ENCODE measurements at places on chromosomes 2 and 18.

DNA sequence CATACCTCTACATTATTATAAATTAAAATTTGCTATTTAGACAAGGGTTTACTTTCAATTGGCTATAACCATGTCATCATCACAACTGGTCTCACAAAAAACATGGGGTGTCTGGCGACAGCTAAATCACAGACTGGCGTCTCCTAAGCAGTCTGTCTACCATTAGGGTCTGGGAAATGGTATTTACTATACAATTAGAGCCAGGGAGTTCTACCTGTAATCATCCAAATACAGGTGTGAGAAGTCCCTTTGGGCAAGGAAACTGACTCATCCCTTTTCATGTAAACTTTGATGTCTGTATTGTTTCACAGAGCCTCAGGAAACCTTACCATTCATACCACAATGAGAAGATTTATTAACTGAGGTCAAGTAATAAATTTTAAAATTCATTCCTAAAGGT, 126.7 kb downstream of the OLA1 start:
- DNase-seq = no peak

DNA sequence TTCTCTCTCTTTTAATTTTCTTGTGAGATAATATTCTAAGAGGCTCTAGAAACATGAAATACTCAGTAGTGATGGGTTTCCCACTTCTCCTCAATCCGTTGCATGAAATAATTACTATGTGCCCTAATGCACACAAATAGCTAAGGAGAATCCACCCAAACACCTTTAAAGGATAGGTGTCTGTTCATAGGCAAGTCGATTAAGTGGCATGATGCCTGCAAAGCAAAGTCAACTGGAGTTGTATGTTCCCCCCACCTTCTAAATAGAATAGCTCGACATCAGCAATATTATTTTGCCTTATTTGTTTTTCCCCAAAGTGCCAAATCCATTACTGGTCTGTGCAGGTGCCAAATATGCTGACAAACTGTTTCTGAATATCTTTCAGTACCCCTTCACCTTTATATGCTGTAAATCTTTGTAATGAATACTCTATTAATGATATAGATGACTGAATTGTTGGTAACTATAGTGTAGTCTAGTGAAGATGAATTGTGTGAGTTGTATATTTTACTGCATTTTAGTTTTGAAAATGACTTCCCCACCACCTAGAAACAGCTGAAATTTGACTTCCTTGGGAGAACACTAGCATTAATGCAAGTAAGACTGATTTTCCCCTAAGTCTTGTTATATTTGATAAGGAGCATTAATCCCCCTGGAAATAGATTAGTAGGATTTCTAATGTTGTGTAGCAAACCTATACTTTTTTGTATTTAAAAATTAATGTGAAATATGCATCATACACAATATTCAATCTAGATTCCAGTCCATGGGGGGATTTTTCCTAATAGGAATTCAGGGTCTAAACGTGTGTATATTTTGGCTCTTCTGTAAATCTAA, 9.0 kb downstream of the TBR1 start:
- DNase-seq = no peak

- no peak for DNase-seq
Measured at GRCh38 chr2:209411718-209412117, 12.1 kb upstream of the MAP2 start.

- no peak for DNase-seq
Measured at GRCh38 chr2:143732076-143732475, 602.9 kb downstream of the ARHGAP15 start.

DNA sequence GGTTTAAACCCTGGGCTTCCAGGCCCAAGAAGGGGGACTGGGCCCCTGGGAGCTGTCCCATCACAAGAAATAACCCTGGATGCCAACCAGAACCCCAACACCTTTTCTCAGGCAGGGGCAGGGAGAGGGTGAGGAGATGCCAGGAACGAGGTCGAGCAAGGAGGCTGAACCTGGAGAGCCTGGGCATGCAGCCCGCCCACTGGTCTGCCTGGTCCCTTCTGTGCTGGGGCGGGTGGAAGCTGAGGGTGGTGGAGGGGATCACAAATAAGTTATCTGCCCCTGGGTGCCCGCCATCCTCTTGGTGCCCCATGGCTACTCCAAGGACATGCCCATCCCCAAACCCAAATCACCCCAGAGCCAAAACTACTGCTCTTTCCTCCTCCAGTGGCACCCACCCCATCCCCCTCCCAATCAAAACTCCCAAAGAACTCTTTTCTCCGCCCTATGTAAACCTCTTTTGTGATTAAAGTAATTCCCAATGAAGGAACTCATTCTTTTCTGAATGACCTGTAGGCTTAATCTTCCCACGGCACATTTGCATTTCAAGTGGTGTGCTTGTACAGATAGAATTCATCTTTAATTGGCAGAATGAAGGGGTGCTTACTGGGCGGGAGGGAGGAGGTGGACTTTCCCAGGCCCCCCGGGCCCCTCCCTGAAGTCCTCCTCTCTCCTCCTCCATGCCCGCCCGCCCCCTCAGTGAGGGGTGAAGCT, 47.9 kb downstream of the EFR3B start:
- no peak for DNase-seq

DNA sequence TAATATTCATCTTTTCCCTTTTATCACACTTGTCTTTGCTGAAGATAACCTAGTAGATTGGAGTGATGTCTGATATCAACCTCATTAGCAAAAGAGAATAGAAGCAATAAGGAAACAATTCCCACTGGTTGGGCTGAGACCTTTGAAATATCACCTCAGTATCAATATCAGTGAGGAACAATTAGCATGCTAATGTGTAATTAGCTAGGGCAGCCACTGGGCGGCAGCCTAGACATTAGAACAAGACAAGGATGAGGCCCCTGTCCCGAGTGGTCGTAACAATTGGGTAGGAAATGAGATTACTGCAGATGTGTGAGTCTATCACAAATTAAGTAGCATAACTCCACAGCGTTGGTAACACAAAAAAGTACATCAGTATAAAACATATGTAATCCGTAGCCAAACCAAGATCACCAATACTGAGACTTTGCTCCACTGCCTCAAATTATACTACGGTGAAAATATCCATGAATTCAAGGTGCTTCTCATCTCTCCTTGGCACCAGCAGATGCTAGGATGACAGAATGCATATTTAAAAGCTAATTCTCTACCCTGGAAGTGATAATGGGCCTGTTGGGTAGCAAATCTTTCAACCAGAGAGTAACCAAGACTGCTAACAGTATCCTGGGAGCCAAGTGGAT, 99.1 kb downstream of the ALPK2 start:
- peak; percentile 74 for DNase-seq

DNA sequence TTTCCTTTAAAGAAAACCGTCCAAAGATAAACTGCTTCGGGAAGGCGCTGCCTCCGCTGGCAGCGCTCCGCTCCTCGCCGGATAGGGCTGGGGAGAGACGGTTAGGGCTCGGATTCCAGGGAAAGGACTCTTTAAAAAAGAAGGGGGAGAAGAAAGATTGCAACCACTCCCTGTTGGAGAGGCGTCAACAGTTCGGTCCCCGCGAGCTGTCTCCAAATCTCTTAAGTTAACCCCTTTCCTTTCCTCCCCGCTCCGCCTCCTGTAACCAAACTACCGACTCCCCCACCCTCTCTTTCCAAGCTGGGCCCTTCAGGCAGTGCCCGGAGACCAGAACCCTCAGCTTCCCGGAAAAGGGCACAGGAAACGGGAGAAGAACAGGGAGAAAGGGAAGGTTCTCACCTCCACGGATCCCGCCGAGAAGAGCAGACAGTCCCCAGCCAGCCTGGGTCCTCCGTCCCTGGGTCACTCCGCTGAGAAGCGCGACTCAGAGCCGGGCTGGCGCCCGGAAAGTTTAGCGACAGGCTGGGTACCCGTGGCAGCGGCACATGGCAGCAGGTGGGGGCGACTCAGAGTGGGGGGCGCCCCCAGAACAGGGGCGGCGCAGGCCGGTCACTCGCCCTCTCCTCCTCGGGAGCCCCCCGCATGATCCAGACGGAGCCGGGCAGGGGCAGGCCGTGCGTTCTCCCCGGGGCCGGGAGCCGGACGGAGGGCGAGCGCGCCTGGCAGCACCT, 675 bp downstream of the FZD5 start:
- peak; percentile 46 for DNase-seq

DNA sequence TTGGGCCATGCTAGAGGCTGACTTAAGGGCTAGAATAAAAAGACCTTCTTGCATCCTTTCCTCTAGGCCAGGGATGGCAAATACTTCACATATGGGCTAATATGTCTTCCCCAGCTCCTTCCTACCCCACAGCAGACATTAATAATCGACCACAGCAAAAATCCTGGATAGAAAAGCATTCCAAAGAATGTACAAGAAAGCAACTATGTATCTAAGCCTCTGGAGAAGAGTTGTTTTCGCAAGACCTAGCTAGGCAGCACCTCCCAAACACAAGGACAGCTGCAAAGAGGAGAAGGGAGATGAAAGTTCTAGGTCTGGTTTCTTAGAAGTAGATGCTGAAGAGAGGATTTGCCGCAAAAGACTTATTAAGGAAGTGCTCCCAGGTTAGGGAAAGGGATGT, 372.6 kb downstream of the SLC4A3 start:
- DNase-seq = no peak

- DNase-seq = no peak
Measured at GRCh38 chr2:124193706-124194105, 168.6 kb downstream of the CNTNAP5 start.

GRCh38 chr18:11761553-11761952, 72.5 kb downstream of the GNAL start:
- no peak for DNase-seq

- no peak for DNase-seq
Measured at GRCh38 chr2:84830095-84830494, 50.8 kb downstream of the TRABD2A start.

GRCh38 chr18:67282796-67283195, 233.7 kb downstream of the DSEL start:
- no peak for DNase-seq

- peak; percentile 48 for DNase-seq
Measured at GRCh38 chr2:70516596-70516995, 37.0 kb downstream of the TGFA start.

DNA sequence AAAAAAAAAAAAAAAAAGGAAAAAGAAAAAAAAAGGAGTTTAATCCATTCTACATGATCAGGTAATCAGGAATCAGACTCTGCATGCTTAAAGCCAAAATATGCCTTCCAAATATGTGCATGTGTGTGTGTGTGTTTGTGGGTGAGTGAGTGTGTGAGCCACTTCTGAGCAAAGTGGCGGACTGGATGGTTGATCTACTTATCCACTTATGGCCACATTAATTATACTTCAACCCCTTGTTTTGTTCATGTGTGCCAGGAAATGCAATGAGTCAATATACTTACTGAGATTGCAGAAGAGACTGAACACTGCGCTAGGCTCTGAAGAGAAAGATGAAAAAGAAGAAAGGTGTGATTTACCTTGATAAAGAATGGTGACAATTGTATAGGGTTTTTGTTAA, 586.5 kb upstream of the NXPH2 start:
- no peak for DNase-seq

DNA sequence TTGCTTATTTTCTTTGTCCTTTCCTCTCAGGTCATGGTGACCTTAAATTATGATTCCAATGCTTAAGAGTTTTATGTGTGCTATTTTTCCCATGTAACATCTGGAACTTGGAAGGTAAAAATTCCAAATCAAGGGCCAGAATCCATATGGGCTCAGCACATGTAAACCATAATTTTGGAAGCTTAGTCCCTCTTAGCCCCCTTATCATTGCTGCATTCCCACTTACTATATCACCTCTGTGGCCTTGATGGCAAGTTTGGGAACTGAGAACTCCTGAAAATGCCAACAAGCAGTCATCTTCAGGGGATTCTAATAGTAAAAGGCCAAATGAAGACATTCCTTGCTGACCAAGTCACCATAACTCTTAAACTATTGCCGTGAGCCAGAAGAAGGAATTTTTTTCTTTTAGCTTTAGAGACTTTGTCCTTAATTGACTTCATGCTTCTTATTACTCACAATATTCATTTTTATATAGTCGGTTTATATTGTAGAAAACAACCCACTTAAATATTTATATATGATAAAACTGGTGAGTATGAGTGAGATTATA, 251.4 kb downstream of the SLC8A1 start:
- no peak for DNase-seq

DNA sequence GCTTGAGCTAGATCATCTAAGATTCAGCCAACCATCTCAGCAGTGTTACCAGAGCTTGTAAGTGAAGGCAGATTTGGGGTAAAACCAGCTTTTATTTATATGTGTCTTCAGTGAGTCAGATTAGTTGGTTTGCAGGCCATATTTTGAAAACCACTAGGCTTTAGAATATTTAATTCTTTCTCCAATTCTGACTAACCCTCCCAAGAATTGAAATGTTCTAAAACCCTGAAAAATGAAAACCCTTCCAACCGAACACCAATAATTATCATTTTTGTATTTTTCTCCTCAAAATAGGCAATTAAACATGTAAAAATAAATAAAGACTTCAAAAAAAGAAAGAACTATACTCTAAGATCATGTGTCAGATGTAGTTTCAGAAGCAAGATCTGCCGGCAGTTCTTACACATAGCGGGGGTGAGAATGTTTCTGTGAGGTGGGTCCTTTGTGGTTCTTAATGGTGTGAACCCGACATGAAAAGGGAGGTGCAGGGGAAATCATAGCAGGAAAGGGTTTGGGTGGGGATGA, 14.2 kb downstream of the PLEK start:
- peak; percentile 72 for DNase-seq

- DNase-seq = peak; percentile 87
Measured at GRCh38 chr2:96241900-96242611, 23.7 kb downstream of the TMEM127 start.

GRCh38 chr18:64993695-64994094, 757.1 kb upstream of the CDH7 start:
- no peak for DNase-seq

DNA sequence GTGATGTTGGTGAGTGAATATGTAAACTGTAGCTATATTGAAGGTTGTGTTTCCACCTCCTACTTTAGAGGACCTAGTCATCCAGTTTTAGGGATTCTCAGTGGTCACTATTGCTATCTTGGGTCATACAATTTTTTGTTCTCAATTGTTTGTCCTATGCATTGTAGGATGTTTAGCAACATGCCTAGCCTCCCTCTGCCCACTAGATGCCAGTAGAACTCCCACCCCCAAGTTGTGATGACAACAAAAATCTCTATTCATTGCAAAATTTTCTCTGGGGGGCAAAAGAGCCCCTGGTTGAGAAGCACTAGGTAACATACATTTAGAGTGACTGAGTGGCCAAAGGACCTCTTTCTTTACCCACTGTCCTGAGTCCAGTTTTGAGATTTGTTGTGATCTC, 87.3 kb downstream of the LRRTM4 start:
- no peak for DNase-seq

DNA sequence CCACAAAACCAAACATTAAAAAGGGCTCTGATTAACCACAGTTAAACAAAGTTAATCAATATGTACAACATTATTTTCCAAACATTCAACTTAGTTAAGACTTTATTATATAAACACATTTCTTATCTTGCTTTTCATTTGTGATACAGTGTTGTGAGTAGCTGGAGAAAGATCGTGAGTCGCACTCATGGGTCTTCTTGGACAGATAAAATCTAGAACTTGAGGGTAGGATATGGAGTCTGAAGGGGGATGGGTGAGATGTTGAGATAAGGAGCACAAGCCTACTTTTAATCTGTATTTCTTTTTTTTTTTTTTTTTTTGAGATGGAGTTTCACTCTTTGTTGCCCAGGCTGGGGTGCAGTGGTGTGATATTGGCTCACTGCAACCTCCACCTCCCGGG, 22.6 kb upstream of the TMEM214 start:
- no peak for DNase-seq

DNA sequence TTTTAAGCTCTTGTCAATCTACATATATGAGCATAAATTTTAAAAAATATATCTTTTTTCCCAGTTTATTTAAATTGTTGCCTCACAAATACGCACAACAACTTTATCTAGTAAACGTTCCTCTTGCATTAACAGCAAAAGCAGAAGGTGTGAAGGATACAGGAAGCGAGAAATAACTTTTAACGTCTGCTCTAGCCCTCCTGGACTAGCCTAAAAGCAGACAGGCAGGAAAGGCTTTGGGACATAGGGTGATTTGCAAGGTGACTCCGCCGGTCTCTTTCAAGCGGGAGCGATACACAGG, 434 bp upstream of the DUSP19 start:
- DNase-seq = no peak

Measured in activated CD8-positive, alpha-beta memory T cell treated with anti-CD3 and anti-CD28 coated beads, Interleukin-2, amount 10 ng/mL, durations not matched to agents 7 days and 5 days (primary cell).